ENCODE measurements at places on chromosomes 11 and 22.

DNA sequence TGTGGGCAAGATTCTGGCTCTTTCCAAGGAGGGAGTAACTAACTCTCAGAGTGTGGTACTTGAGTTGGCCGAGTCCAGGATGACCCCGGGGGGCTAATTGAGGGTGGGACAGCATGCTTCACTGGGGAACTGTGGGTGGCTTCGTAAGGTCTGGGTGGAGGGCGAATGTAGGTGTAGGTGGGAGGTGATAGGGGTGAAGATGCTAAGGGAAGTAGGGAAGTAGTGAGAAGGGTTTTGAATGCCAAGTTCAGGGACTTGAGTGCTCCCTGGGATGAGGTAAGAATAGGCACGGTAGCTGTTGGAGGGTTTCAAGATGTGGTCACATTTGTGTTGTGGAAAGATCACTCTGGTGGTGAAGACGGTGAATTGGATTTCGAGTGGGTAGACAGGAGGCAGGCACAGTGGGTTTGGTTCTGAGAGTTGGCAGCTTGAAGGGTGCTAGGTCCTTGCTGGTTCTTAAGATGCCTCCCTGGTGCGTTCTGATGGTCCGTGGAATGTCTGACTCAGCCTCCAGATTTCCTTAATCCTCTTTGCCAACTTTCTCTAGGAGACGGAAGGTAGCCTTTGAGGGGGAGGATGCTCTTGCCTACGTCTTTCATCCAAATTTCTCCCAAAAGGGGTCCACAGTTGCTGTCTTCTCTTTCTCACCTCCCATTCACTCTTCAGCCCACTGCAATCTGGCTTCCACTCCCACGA, 2.5 kb upstream of the DNAL4 start:
- DNase-seq: no peak

DNA sequence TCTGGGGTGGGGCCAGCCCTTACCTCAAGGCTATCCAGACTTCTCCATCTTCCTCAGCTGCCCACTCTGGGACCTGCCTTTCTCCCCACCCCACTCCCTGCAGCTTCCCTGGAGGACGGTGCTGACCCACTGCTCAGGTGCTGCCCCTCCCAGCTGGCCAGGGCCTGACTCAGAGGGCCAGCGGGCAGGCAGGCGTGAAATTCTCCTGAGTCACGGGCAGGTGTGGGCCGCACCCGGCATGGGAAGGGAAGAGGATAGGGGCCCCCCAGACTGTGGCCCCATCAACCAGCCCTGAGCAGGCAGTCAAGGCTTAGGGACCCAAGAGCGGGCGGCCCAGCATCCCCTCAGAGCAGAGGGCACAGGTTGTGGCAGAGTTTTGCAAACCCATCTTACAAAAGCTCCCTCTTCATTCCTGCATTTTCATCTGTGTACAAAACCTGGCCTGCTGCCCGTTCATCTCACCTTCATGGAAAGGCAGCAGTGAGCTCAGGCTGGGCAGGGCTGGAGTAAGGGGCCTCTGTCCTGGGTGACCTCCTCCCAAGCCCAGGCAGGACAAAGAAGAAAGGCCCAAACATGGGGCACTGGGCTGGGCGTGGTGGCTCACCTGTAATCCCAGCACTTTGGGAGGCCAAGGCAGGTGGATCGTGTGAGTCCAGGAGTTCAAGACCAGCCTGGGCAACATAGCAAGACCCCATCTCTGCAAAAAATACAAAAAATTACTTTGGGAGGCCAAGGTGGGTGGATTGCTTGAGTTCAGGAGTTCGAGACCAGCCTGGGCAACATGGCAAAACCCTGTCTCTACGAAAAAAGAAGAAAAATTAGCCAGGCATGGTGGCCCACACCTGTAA, 6.1 kb downstream of the RHOD start:
- DNase-seq: no peak

- no peak for DNase-seq
Measured at GRCh38 chr22:32605576-32605975, 131.0 kb downstream of the FBXO7 start.

- no peak for DNase-seq
Measured at GRCh38 chr22:30968015-30968923, at the start of gene MORC2. Gene MORC2, minus strand, starts transcription at chr22:30968774. Its CDS starts 885 bp downstream, at chr22:30967889.

GRCh38 chr11:82118946-82119345, 614.7 kb downstream of the FAM181B start:
- no peak for DNase-seq

- no peak for DNase-seq
Measured at GRCh38 chr22:49195636-49196035, 632.0 kb downstream of the BRD1 start.

GRCh38 chr11:8294251-8294935, 30.7 kb upstream of the LMO1 start:
- no peak for DNase-seq

DNA sequence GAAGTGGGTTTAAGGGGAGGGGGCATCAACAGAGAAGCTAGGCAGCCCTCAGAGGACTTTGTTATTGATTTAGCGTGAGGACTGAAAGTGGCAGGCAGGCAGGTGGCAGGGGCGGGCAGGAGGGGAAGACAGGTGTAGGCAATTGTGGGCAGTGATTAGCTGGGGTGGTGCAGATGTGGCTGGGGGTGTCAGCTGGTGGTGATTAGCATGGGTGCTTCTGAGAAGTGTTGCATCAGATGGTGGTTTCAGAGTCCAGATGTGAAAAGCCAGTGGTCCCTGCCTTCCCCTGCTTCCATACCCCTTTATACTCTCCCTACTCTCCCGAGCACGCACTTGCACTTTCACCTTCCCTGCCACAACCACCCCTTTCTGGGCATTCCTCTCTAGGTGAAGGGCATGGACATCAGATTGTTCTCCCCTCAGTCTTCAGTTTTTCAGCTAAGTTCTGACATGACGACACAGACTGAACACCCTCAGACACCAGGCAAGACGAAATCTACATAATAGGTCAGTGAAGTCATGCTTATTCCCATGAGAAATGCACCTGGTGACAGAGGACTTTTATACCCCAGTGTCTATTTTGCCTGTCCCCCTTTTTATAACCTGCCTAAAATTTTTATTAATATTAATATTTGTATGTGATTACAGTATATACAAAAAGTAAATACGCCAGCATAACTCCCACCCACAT, 435.7 kb upstream of the CADM1 start:
- DNase-seq: no peak

DNA sequence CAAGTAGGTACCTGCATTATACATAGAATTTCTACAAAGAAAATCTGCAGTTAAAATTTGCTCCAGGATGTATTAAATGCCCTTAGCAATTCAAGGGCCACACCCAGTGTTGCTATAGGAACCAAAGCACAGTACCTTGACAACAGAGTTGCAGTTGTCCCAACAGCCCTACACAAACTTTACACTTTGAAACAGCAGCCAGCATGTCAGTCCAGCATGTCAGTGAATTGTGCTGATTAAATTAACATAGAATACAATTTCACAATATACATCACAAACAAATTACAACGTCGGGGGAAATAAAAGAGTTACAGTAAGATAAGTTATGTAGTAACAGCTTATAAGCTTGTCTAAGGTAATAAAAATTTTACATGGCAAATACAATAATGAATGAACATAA, 389.2 kb downstream of the SOX6 start:
- no peak for DNase-seq

- DNase-seq: no peak
Measured at GRCh38 chr11:112024178-112024772, 933 bp upstream of the DLAT start.

DNA sequence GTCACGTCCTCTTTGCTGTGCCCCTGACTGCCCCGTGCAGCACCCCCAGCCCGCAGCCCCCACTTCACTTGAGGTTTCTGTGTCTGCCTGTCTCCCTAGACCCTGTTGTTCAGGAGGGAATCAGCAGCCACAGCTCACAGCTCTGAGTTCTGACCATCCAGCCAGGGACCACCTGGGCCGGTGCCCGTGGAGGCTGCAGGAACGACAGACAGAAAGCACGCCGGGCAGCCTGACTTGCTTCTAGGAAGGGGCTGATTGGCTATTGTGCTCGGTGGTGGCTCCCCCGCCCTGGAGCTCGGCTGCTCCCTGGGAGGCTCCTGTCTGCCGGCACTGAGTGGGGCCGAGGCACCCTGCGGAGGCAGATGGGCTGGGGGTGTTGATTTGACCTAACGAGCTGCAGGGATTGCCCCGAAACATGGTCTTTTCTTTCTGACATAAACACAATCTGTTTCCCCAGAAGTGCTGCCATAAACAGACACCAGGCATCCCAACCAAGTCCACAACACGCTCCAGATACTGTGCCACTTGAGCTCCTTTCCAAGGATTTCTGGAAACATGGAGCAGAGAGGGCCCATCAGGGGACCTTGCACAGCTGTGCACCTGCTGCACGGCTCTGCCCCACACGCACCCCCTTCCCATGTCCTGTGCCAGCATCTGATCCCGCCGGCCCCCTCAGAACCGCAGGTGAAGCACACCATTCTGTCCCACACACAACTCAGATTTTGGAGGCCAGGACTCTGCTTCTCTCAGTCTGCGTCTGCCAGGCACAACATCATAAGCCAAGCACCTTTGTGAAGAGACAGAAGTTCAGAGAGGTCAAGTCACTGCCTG, 855.9 kb downstream of the TBC1D22A start:
- no peak for DNase-seq

DNA sequence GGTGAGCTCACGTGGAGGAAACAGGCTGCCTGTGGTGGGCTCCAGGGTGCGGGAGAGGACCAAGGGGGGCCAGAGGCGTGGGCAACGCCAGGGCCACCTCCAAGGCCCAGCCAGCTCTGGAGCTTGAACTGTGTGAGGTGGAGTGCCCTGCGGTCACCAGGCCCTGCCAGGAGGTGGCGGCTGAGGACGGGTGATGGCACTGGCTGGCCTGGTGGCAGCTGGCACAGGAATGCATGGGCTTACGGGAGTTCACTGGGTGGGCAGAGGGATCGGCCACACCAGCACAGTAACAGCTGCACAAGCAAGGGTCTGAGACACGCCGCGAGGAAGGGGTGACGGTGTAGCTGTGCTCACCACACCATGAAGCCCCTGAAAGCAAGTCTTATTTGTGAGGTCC, 15.8 kb downstream of the TOLLIP start:
- DNase-seq: no peak

- DNase-seq: no peak
Measured at GRCh38 chr22:43013355-43014315, 1.3 kb downstream of the PACSIN2 start.
